ENCODE measurements at places on chromosomes 16 and 17.

DNA sequence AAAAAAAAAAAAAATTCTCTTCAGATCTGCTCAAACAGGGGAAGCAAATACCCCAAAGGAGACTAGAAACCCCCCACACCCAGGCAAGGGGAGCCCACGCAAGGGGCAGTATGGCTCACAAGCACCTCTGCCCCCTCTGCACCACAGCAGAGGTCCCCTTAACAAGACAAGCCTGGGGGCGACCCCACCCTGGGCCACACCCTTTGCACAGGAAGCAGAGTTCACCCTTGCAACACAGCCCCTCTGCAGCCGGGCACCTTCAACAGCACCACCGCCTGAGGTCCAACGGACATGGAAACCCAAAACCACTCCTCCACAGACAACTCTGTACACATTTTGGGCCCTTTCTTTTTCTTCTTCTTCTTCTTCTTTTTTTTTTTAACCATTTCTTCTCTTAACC, 12.8 kb downstream of the AXIN1 start:
- no peak for DNase-seq

DNA sequence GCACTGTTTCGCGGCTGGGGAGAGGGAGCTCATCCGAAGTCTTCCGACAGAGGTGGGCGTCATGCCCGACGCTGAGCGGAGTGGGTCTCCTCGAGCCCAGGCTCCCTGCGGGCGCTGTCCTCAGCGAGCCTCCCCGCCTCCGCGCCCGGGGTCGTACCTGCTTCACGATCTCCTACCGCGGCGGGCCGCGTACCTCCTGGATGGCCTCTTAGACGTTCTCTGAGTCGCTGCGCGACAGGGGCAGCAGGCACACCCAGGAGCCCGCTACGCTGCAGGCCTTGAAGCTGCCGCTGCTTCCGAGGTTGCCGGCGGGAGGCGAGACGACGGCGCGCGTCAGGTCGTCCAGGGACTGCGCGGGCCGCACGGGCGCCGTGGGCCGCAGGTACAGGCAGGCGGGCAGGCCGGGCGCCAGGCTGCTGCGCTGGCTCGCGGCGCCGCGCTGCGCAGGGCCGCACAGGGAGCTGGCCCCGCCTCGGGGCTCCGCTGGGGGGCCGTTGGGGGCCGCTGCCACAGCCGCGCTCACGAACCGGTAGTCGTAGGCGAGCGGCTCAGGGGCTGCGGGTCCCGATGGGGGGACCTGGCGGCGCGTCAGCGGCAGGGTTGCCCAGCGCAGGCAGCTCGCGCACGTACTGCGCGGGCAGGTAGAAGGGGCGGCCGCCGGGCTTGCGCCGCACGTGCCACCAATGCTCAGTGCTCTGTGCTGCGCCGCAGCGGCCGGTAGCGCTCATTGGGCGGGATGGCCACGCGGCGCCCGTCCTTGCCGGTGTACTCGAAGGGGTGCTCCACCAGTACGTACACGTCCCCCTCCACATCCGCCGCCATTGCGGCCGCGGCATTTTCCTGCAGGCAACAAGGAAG, 116.4 kb upstream of the SMURF2 start:
- DNase-seq = no peak

- DNase-seq = peak; percentile 43
Observed at GRCh38 chr17:50198026-50198669, 3.3 kb downstream of the COL1A1 start.

DNA sequence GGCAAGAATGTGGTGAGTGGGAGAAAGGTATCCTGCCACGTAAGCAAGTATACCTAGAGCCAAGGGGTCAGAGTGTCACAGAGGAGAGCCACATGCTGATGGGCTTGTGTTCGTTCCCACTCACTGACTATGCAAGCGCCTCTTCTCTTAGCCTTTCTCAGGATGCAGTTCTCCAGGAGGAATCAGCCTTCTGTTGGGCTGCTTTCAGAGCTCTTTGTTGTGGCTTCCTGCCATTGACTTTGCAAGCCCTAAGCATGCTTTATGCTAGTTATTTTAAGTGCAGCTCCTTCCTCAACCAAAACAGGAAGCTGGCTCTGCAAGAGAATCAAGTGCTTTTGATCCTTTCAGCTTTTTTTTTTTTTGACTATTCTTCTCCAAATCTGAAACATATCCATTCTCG, 66.6 kb downstream of the SIAH1 start:
- no peak for DNase-seq

GRCh38 chr16:65333283-65333682, 211.4 kb upstream of the CDH11 start:
- DNase-seq = no peak

- DNase-seq = no peak
Observed at GRCh38 chr17:4553669-4554068, 1.5 kb downstream of the MYBBP1A start.

All from NCI-H524 treated with DMSO at 0.1 percent for 48 hours (cell line).